RPMI7951 (cell line): ENCODE measurements at places on chromosomes 1 and 21.

GRCh38 chr1:46394872-46395465 is 852 bp downstream of the FAAH start:
- no peak for DNase-seq

GRCh38 chr1:202958544-202959275 is 598 bp upstream of the ADIPOR1 start:
- DNase-seq: no peak

GRCh38 chr1:161720422-161720821 is 922 bp upstream of the FCRLB start:
- no peak for DNase-seq

- no peak for DNase-seq
Measured at GRCh38 chr1:42742617-42743316, 2.7 kb upstream of the CLDN19 start.

- DNase-seq: peak; percentile 62
Measured at GRCh38 chr1:184854496-184855140, 100.0 kb upstream of the EDEM3 start.

- peak; percentile 45 for DNase-seq
Measured at GRCh38 chr1:151371370-151372057, 991 bp downstream of the SELENBP1 start.

- no peak for DNase-seq
Measured at GRCh38 chr1:7482772-7483495, 288.2 kb upstream of the VAMP3 start.

DNA sequence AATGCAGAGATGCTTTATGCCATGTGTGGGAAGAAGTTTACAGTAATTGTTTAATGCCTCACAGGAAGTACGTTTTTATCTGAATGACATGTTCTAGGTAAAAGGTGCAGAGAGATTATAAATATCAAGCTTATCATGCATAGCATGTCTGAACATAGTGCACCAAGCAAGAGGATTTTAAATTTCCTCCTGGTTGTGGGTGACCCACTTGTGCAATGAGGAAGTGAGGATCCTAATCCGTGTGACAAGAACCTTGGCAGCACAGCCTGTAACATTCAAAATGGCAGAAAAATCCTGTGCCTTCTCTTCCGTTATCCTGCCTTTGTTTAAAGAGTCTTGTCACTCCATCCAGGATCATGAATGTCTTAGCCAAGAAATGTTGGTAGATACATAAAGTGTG is 75.6 kb downstream of the PLA2G4A start:
- no peak for DNase-seq

DNA sequence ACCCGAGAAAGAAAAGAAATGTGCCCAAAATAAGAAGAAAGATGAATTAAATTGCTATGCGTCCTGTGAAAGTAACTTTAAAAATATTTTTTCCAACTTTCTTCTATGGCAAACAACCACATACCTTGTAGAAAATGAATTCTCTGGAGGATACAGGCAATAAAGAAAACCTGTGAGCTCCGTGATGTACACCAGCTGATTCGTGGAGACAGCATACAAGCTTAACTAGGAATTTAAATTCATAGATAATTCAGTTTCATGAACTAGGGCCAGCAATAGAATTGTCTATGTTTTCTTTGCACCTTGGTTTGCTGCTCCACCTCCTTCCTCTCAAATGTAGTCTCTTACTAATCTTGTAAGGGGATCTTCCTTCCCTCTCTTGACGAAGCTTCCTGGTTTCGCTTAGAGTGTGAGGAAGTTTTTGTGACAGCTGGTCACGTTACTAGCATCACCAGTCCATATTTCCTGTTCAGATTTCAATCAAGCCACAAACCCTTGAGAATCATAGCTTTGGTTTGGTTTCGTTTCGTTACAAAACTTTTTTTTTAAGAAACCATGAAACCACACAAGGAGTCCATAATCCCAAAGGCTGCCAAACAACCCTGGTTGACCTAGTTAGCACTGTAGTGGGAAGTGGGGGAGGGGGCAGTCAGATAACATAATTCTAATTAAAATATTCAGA is 35.8 kb downstream of the GREM2 start:
- DNase-seq: peak; percentile 81

GRCh38 chr1:16172964-16173446 is 17.1 kb upstream of the EPHA2 start:
- DNase-seq: peak; percentile 90

- DNase-seq: peak; percentile 66
Measured at GRCh38 chr1:2548068-2548589, 8.0 kb upstream of the TNFRSF14 start.

DNA sequence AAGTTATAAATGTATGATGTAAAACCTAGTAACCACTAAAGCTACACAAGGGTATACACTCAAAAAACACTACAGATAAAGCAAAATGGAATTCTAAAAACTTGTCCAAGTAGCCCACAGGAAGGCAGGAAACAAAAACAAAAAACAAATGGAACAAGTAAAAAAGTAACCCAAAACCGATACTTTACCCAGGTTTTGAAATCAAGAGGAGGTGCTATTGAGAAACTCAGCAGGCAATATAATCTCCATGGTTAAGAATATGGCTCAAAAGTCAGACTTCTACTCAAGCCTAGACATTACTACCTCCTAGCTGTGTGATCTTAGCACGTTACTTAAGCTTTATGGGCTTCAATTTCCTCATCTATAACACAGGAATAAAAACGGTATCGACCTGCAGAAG is 13.3 kb downstream of the RBBP5 start:
- DNase-seq: no peak

DNA sequence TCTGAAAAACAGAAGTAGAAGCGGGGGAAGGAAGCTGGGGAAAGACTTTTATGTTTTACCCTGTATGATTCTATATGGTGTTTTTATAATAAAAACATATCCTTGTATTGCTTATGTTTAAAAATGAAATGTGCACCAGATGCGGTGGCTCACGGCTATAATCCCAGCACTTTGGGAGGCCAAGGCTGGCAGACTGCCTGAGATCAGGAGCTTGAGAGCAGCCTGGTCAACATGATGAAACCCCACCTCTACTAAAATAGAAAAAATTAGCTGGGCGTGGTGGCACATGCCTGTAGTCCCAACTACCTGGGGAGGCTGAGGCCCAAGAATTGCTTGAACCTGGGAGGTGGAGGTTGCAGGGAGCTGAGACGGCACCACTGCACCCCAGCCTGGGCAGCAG is 155.4 kb downstream of the SMYD3 start:
- no peak for DNase-seq

GRCh38 chr1:99789715-99790114 is 23.3 kb upstream of the FRRS1 start:
- DNase-seq: no peak

DNA sequence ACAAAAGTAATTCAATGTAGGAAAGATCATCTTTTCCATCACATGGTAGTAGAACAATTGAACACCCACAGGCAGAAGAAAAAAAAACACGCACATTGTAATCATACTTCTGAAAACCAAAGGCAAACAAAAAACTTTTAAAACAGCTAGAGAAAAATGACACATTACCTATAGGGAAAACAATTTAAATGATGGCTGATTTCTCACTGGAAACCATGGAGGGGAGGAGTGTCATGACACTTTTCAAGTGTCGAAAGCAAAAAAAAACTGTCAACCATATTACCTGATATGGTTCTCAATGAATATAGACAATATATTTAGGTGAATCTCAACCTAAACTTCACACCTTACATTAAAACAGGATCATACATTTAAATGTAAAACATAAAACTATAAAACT is 776 bp upstream of the SLAMF7 start:
- no peak for DNase-seq

- no peak for DNase-seq
Measured at GRCh38 chr1:27306892-27307761, 14.8 kb upstream of the TMEM222 start.

GRCh38 chr1:208227366-208227765 is 16.8 kb downstream of the PLXNA2 start:
- no peak for DNase-seq

DNA sequence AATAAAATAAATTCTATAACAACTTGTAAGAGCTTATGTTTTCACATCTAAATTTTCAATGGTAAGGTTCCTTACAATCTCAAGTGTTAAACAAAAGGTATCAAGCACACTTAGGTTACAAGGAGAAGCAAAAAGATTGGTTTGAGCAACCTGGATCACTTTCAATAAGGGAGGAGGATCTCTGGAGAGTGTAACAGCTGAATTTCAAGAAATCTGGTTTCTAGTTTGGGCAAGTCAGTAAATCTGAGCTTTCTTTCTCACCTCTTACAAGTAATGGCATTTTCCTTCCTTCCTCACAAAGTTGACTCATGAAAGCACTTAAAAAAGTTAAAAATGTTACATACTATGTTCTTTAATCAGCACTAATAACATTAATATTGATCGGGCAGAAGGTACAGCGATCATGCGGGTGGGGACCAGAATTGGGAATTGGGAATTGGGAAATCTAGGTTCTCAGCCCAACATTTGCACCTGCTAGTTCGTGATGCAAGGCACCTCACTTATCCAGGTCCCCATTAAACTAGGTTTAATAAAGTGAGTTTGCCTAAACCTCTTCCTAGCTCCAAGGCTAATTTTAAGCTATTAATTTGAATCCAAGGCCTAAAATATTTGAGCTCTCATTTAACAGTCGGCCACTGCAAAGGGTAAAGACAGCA is 3.1 kb downstream of the NUCKS1 start:
- DNase-seq: no peak

DNA sequence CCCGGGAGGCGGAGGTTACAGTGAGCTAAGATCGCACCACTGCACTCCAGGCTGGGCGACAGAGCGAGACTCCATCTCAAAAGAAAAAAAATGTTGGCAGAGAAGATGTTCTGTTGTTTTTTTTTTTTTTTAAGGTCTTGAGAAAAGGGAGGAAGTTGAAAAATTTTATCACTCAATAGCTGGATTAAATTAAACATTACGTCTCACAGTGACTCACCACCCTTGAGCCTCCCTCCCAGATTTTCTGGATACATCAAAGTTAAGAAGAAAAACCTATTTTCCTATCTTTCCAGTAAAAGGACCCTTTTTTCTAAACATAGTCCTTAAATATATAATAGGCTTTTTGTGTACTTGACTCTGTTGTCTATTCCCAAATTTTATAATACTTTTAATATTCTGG is 35.5 kb downstream of the IFNAR1 start:
- DNase-seq: no peak

DNA sequence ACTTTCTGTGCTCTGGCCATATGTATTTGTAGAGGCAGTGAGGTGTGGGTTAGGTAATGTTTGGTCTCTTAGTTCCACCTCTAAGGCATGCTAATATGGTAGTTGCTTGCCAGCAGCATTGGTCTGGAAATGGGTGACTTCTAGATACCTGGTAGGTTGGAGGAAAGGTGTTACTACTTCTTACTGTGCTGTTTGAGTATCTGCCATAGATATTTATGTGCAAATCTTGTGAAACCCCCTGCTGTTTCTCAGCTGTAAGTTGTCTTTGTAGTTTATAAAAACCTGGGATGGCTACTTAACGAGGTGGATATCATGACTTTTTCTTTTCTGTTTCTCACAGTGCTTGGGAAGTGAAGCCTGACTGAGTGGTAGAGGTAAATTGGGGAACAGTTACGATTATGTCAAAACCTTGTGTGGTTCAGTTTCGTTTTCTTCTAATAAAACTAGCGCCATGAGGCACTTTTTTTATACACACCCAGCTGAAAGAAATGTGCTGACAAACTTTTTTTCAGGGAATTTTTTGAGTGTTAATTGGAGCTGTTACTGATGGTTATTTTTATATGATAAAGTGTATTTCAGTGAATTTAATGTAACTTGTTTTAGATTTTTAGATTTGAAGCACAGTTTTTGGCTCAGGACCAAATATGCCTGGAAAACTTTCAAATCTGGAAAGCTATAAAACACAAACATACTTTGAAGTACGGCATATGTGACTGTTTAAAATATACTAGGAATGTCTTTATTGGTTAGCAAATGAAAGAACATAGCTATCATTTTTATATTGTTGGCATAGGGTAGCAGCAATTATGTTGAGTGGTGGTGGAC is 42.1 kb downstream of the CAMSAP2 start:
- DNase-seq: no peak

GRCh38 chr1:104868794-104869193 is 1119.1 kb downstream of the AMY1C start:
- DNase-seq: no peak

GRCh38 chr21:42236014-42236413 is 17.1 kb downstream of the ABCG1 start:
- DNase-seq: no peak
